ENCODE measurements at places on chromosomes 3 and 15. TPM values are rescaled to one million over a fixed set of nuclear protein-coding genes. Genes with fewer than 3 reads are reported as not detected.

SNUPN gene
- 20.5 TPM for polyA plus RNA-seq

VIPR1 gene
- 6.3 TPM for polyA plus RNA-seq

ENTPD3 gene
- 0.19 TPM for polyA plus RNA-seq

REC114 gene
- not detected for polyA plus RNA-seq

ACTC1 gene
- polyA plus RNA-seq, result 38.3 TPM

LYZL4 gene
- polyA plus RNA-seq, result not detected

CNTN3 gene
- 0.05 TPM for polyA plus RNA-seq

SPRED1 gene
- 11.2 TPM for polyA plus RNA-seq

BUB1B gene
- polyA plus RNA-seq, result 69.3 TPM

SPINK8 gene
- not detected for polyA plus RNA-seq

PIGBOS1 gene
- polyA plus RNA-seq, result 16.7 TPM

EXD1 gene
- not detected for polyA plus RNA-seq

TMEM212 gene
- polyA plus RNA-seq, result not detected

- no peak for DNase-seq
Measured at GRCh38 chr3:133300102-133300501, 99.8 kb upstream of the BFSP2 start.

DNA sequence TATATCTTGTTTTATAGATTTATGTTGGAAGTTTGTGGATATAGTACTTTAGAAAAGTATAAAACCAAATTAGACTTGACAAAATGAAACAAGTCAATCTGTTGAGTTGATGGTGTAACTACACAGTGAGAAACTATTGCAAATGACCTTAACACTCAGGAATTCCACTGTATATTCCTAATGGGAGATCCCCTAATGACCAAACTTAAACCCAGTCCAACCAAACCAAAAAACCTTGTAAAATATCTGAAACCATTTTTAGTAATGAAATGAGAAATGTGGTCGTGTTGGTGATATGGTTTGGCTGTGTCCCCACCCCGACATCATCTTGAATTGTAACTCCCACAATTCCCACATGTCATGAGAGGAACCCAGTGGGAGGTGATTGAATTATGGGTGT lies 31.9 kb upstream of the ATP13A3 start:
- no peak for DNase-seq

- DNase-seq, result no peak
Measured at GRCh38 chr3:193335031-193335430, 43.5 kb downstream of the ATP13A5 start.

GRCh38 chr15:82873000-82873680 lies 63.7 kb downstream of the WHAMM start:
- DNase-seq, result no peak

DNA sequence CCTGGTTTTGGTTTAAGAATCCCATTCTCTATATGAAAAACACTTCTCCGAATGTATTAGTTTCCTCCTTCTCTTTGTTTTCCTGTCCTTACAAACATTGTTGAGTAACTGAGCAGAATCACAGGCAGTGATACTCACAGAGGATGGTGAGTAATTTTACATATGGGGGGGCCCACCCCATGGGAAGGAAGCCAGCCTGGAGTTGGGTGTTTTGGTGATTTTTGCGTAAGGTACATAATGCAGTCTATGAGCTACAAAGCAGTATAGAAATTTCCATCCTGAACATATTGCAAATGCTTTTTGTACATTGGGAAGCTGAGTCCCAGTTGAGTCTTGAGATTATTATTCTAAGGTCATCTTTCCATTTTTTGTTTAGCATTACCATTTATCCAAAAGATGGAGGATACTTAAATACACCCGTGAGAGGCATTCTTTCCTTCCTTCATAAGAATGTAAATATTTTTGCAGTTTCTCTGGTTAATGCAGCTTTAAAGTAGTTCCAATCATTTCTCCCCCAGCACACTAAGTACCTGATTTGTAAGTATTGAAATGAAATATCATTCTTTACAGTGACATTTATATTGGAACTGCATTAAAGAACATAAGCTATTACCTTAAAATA lies 476.8 kb downstream of the AGBL1 start:
- DNase-seq, result no peak

GRCh38 chr15:81724536-81724935 lies 321.3 kb downstream of the MEX3B start:
- no peak for DNase-seq

DNA sequence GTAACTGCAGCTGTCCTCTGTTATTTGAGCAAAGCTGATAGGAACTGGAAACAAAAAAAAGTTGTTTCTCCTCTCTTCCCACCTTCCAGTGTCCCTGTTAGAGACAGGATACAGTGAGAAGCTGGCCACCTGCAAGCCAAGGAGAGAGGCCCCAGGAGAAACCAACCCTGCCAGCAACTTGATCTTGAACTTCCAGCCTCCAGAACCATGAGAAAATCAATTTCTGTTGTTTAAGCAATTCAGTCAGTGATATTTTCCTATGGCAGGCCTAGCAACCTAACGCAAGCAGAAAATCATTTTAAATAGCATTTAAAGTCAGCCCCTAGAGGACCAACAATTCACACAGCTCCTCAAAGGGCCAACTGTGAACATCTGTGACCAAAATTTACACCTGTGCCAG lies 291.3 kb downstream of the OXSM start:
- no peak for DNase-seq

GRCh38 chr15:33161209-33161608 lies 33.3 kb downstream of the FMN1 start:
- no peak for DNase-seq

GRCh38 chr3:45716790-45717336 lies 27.7 kb downstream of the SACM1L start:
- DNase-seq, result no peak

- DNase-seq, result peak; percentile 53
Measured at GRCh38 chr15:55917881-55918296, 75.5 kb downstream of the NEDD4 start.

DNA sequence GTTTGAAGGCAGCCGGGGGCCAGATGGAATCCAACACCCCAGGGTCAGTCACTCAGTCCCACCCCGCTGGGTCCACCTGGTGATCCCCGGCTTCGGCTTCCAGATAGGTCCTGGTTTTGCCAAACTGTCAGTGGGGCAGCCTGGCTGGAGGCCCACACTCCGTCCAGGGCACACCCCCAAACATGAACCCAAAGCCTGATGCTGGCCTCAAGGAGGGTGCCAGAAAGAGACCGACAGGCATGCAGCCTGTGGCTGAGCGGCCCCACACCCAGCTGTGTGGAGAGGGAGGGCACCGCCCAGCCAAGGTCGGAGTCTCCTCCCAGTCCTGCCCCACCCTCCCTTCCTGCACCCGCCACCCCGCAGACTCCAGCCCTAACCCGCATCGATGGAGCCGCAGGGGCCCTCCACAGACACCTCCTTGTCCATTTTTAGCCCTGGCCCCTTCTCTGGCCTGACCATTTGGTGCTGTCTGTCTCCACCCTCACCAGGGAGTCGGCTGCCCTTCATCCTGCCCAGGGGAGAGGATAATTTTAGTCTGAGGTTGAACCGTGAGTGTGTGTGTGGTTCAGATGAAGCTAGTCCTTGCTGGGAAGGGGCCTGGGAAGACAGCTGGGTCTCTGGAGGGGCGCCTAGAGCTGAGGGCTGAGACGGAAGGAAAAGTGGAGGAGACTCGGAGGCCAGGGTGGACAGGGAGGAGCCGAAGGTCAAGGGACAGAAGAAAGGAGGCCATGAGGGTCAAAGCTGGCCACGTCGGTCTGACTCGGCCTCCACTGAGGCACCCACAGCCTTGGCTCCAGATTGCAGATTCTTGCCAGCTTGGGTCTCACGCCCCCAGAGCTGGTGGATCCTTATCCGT lies 23.1 kb downstream of the TNK2 start:
- no peak for DNase-seq

DNA sequence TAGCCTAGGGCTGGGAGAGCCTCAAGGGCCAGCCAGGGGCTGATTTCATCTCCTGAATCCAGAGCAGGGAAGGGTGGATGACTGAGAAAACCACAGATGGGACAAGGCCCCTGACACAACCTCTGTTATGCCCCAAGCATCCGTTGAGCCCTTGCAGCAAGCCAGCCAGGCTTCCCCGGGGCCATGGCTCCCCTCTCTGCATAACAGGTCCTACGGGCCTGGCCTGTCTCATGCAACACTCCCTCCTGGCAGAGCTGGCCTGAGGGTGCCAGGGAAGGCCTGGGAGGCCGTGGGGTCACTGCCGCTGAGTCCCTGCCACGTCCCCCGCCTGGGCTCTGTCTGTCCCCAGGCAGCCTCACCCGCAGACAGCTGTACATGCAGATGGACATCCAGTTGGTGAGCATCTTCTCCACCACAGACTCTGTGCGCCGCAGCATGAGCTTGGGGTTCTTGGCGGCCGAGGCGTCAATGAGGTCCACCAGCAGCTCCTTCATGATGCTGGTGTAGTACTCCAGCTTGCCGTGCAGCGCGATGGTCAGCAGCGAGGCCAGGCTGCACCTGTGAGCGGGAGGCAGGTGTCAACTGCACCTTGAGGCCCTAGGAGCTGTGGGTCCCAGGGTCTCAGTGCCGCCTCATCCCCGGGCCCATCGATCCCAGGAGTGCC lies 22.1 kb downstream of the H1-8 start:
- no peak for DNase-seq

GRCh38 chr3:194450341-194450740 lies 36.5 kb downstream of the ATP13A3 start:
- no peak for DNase-seq

DNA sequence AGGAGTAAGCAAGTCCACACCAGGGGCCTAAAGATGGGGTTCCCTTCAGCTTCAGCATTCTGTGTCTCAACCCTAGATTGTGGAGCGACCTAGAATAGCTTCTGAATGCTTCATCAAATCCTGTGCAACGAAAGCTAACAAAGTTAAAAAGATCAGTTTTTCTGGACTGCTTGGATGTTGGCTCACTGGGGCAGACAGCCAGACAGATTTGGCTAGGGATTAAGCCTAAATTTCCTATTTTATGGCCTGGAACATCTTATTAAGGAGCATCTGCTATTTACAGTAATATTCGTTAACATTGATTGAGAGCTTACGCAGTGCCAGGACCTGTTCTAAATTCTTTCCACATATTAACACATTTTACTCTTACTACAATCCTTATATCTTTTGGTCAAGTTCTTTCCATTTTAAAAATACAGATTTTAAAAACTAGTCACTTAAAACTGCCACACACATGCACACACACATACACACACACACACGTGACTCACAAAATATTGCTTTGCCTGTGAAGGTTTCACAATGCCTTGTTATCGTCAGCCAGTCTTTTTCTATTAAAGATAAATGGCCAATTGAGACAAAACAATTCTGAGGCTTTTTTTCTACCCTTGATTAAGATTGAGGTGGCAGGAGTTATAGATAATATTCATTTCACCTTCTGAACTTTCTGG lies 173.3 kb upstream of the SNTN start:
- no peak for DNase-seq

- DNase-seq, result no peak
Measured at GRCh38 chr3:163474766-163475165, 1603.5 kb downstream of the SI start.

GRCh38 chr3:18438586-18438985 lies 13.4 kb upstream of the SATB1 start:
- DNase-seq, result peak; percentile 13

GRCh38 chr3:90129730-90130129 lies 1022.3 kb downstream of the EPHA3 start:
- DNase-seq, result no peak

DNA sequence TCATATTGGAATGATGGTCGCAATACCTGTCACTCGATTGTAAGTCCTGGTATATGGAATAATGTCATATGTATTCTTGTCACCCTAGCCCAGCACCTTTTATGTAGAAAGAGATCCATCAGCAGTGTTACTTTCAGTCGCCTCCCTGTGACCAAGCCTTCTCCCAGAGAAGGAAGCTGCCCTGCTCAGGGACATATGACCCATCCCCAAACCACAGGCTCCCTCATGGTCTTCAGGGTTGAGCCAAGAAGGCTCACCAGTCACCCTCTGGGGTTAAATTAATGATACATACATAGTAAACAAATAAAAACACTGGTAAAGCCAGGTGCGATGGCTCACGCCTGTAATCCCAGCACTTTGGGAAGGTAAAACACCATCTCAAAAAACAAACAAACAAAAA lies 4.6 kb upstream of the MFGE8 start:
- DNase-seq, result no peak

DNA sequence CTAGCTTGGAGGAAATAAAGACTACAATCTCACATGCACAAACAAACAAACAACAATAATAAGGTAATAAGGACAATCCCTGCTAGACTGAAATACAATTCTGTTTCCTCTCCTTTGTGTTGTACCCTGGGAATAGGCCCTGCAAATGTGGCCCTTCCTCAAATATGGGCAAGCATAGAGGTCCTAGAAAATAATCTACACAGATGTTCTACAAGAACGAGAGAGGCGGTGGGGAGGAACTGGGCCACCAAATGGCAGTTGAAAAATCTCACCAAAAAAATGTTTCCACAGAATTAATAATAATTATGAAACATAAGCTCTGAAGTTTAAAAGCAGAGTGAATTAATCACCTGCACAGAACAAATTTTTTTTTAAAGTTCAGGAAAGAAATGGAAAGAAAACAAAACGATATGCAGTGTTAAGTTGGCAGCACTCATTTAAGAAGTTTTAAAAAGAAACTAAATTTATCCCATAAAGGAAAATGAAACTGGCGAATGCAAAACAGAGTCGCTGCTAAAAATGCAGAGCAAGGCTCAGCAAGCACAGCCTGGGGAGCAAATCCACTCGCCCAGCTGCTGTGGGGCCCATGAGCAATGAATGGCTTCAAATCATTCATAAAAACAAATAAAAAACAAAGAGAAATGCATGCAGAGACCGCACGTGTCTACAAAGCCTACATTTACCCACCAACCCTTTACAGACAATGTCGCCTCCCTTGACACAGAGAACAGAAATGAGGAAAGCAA lies 475.4 kb downstream of the OCA2 start:
- no peak for DNase-seq

DNA sequence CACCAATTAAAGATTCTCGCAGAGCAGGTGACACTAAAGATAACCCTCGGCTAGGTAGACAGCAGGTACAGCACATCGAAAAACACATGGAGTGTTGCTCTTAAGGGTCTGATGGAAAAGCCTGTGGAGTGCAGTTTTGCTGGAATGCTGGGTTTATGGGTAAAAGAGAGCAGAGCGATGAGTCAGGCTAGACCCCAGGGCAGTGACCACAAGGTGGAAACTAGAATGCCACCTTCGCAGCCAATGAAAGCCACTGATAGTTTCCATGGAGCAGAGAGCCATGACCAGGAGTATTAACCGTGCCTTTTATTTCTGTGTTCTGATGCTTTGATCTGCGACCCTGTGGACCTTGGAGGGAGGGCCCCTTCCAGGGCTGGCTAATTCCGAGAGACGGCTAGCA lies 149.8 kb downstream of the GABRB3 start:
- no peak for DNase-seq

- DNase-seq, result no peak
Measured at GRCh38 chr3:138477801-138478200, 43.4 kb downstream of the ESYT3 start.

DNA sequence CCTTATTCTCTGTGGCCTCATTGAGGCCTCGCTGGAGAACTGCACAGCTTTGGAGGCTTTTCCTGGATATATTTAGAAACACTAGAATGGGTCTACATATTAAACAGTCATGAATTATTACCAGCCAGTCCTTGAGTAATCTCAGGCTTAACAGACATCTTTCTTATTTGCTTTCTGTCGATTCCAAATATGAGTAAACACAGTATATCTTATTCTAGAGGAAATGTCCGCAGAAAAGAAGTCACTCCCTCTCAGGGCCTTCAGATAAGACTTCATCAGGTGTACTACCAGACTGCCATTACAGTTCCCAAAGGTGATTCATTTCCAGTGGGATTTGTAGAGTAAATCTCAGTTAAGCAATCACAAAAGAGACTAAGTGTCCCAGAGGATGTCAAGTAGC lies 310.7 kb downstream of the RBMS3 start:
- DNase-seq, result no peak

- DNase-seq, result no peak
Measured at GRCh38 chr15:61687124-61687523, 373.1 kb downstream of the VPS13C start.

Measured in GM23338 (cell line).